Frontal cortex (tissue), 4 donors: ENCODE measurements at places on chromosomes 5 and 9. TPM values are rescaled to one million over a fixed set of nuclear protein-coding genes. Genes with fewer than 3 reads are reported as not detected.

Gene PPP2R2B
- total RNA-seq, result 136 TPM

DNA sequence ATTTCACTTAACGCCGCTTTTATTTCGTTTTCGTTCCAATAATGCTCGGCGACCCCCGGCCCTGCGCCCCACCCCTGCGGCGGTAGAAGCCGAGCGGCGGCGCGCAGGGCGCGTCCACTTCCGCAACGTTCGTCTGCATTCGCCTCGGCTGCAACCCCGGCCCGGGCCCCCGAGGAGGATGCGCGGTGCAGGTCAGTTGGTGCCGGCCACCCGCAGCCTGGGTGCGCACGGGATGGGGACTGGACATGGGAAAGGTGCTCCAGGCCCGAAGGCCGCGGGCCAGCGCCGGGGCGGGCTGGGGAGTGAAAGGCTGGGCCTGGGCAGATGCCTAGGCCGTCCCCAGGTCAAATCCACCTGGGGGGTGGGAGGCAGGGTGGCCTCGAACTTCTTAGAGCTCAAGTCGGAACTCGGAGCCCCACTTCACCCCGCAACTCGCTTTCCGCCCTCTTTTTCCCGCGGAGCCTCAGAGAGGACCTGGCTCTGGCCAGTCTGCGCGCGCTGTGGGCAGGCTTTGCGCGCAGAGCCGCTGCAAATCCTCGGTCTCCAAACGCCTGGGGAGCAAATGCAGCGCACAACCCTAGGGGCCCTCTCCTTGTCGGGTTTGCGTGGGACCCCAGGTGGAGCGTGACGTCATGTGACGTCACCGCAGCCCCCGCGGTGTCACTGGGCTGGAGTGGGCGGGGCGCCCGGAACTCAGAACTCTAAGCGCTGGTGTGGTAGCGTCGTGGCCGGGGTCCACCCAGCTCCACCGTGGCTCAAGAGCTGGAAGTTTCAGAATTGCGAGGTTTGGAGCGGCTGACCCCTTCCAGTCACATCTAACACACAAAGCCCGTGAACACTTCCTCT lies 3.3 kb downstream of the TLX3 start:
- no peak for DNase-seq

DNA sequence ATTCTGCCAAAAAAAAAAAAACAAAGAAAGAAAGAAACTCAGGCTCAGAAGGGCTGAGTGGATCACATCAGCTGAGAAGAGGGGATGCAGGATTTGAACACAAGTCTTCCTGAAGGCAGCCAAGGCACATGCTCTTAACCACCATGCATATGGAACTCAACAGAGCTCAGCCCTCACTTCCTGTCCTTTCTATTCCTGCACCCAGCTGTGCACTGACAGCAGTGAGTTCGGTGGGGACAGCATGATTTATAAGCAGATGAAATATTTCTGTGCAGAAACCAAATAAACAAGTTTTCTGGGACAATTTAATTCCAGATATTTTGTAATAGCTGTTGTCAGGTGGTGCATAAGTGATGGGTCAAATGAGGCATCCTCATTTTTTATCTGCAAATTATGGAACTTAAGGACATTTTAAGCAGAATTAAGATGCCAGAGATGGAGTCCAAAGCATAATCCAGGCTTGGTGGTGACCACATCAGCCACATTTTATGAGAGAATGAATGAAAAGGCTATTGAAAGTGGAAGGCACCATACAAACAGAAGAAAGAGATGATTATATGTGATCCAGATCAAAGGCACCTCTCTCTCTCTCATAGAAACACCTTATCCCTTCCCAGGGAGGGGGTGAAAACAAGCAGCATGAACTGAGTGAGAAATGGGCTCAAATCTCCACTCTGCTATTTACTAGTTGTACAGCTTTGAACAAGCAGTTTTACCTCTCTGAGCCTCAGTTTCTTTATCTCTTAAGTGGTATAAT lies 303.6 kb upstream of the MSX2 start:
- no peak for DNase-seq

Gene IL17B
- total RNA-seq, result not detected

Gene PCDHB11
- total RNA-seq, result 13.0 TPM

Gene ADCY2
- 20.4 TPM for total RNA-seq

DNA sequence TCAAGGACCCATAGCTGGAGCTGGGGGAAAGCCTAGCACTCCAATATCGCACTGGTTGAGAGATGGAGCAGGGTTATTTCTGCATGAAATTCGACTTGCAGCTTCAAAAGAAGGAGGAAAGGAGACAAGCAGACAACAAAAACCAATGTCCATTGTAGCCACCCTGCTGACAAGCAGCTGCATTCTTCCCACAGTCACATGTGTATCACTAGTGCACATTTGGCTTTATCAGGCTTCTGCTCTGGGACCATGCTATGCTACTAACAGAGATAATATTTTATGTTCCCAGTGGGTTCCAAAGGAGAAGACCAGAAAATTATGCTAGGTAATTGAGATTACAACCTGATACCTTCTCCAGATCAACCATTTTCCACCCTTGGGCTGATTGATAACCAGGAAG lies 59.7 kb downstream of the MFAP3 start:
- no peak for DNase-seq

DNA sequence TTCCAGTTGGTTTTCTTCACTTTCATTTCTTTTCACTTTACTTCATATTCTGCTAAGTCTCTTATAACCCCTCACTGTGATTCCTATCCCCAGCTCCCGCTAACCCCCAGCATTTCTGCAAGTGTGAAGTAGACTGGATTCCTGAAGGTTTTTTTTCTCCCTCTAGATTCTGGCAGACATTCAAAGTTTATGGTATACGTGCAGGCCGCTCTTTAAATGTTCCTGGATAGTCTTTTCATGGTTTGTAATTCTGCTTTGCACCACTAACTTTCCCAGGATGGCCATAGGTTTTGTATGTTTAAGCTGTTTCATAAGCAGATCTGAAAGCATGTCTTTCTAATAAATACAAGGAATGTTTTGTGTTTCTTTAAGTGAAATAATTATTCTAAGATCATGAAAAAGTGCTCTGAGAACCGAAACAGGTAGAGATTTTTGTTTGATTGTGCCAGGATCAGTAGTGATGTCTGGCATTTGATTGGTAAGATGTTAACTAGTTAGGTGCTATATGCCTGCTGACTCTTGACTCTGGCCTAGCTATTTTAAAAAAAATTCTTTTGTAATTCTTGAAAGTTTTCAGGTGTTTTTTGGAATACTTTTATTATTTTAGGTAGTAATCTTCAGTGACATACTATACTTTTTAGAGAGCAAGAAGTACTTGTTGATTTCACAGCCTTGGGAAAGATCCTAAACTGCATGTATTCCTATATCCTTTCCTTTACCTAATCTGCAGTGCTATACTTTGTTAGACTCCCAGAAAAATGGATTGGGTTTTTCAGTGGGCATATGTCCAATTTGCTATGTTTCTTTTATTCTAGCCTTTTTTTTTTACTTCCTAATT lies 29.7 kb downstream of the CNOT6 start:
- no peak for DNase-seq

- DNase-seq, result peak; percentile 79
Observed at GRCh38 chr5:123036391-123037103, at the start of gene PPIC. Gene PPIC (minus strand): TSS chr5:123036725. CDS start chr5:123036625, 100 bp downstream.
